ENCODE measurements at places on chromosomes 7 and 10. TPM values are rescaled to one million over a fixed set of nuclear protein-coding genes. Genes with fewer than 3 reads are reported as not detected.

DNA sequence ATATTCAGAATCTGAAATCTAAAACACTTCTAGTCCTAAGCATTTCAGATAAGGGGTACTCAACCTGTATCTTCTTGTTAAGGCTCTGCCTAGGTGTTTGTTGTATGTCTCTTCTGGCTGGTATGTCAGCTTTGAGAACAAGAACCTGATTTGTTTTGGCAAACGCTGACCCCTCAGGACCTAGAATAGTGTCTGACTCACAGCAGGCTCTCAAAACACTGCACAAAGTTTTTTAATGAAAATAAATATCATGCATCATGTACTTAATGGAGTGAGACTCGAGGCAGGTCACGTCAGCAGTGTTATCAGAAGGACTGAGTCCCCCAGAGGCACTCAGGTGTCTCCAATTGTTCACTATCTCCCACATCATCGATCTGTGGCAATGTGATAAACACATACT lies 99.1 kb downstream of the GLI3 start:
- no peak overlapping the region for H3K4me3 ChIP-seq
- H3K27ac ChIP-seq = peak overlapping the region; percentile 32
- peaks cover 39% of the 10 kb centered on the region for H3K4me1 ChIP-seq
- no peaks in the 10 kb centered on the region for H3K27me3 ChIP-seq
- no peaks in the 10 kb centered on the region for H3K36me3 ChIP-seq

Gene NANOS1
- 1.5 TPM for total RNA-seq

Gene SPOCK2
- 1.3 TPM for total RNA-seq

Gene SYT15B
- total RNA-seq = 0.04 TPM

DNA sequence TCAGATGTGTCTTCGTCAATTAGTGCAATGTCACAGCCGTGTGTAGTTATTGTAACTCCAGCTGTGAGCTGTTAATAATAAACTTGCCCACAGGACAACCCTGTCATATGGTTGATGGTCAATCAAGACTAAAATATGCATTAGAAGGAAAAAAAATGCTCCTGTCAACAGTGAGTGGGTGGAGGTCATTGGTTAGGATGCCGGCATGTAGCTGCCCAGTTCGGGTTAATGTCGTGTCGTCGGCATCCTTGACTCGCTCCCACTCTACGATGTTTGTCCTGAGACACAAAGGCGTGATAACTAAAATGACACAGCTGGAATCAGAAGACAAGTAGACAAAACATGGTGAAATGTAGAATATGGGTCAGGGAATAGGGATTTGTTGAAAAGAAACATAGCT lies 442.8 kb upstream of the NPVF start:
- DNase-seq = no peak
- no peaks in the 10 kb centered on the region for H3K36me3 ChIP-seq
- H3K27me3 ChIP-seq = no peaks in the 10 kb centered on the region
- H3K4me1 ChIP-seq = peaks cover 8% of the 10 kb centered on the region
- no peak overlapping the region for H3K4me3 ChIP-seq
- no peak overlapping the region for H3K27ac ChIP-seq

DNA sequence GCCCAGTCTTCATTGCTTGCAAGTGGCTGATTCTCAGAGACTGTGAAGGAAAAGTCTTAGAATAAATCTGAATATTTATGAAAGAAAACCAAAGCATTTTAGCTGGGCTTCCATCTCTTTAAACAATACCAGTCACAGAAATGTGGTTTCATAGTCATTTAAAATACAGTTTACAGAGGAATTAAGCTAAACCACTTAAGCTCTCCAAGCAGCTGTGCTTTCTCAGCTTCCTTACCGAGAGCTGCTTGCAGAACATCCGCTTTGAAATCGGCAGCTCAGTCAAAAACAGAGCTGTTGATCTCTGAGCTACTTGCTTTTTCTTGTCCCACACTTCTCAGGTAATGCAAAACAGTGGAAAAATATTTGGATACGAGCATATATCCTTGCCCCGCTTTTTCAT lies 134.5 kb downstream of the DYNC1I1 start:
- no peak overlapping the region for H3K27ac ChIP-seq
- no peaks in the 10 kb centered on the region for H3K36me3 ChIP-seq
- H3K4me1 ChIP-seq = no peaks in the 10 kb centered on the region
- no peak for DNase-seq

- H3K27me3 ChIP-seq = peaks cover 4% of the 10 kb centered on the region
- no peak overlapping the region for H3K27ac ChIP-seq
- no peaks in the 10 kb centered on the region for H3K36me3 ChIP-seq
- no peak for DNase-seq
- H3K4me3 ChIP-seq = no peak overlapping the region
Observed at GRCh38 chr10:77669892-77670291, 32.3 kb upstream of the KCNMA1 start.

DNA sequence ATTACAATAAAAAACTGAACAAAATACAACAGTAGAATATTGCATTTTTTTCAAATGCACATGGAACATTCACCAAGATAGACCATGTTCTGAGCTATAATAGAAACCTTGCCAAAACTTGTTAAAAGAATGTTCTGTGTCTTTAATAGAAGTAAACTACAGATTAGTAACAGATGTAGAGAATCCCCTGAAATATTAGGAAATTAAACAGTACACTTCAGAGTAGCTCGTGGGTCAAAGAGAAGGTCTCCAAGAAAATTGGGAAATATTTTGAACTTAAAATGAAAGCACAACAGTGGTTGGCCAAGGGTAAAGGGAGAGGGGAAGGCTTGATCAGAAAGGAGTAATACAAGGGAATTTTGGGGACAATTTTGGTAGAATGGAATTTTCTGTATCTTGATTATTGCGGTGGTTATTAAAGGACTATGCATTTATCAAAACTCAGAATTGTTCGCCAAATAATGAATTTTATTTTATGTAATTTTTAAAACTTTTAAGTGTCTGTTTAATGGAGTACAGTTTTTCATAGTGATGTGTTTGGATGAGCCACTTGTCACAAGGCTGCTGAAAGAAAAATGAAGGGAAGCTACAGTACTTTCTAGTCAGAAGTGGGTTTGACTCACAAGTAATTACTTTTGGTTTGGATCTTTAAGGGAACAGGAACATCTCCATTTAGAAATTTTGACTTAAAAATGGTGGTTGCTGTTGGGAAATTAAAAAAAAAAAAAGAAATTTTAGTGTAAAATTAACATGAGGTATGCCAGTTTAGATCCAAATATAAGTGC lies 10.2 kb downstream of the PLEKHA8 start:
- no peaks in the 10 kb centered on the region for H3K27me3 ChIP-seq
- no peak for DNase-seq
- no peak overlapping the region for H3K27ac ChIP-seq
- H3K4me1 ChIP-seq = peaks cover 9% of the 10 kb centered on the region
- no peak overlapping the region for H3K4me3 ChIP-seq

GRCh38 chr7:96772139-96772694 lies 62.6 kb upstream of the SEM1 start:
- H3K27me3 ChIP-seq = peaks cover 2% of the 10 kb centered on the region
- no peak overlapping the region for H3K4me3 ChIP-seq
- no peaks in the 10 kb centered on the region for H3K4me1 ChIP-seq
- no peak overlapping the region for H3K27ac ChIP-seq

Gene ANKRD2
- total RNA-seq = not detected

Gene HMX2
- total RNA-seq = not detected

Gene SFTPA1
- not detected for total RNA-seq

- DNase-seq = no peak
- no peak overlapping the region for H3K27ac ChIP-seq
Observed at GRCh38 chr7:28135315-28135714, 45.3 kb downstream of the JAZF1 start.

Gene ITGA8
- total RNA-seq = 1.6 TPM

DNA sequence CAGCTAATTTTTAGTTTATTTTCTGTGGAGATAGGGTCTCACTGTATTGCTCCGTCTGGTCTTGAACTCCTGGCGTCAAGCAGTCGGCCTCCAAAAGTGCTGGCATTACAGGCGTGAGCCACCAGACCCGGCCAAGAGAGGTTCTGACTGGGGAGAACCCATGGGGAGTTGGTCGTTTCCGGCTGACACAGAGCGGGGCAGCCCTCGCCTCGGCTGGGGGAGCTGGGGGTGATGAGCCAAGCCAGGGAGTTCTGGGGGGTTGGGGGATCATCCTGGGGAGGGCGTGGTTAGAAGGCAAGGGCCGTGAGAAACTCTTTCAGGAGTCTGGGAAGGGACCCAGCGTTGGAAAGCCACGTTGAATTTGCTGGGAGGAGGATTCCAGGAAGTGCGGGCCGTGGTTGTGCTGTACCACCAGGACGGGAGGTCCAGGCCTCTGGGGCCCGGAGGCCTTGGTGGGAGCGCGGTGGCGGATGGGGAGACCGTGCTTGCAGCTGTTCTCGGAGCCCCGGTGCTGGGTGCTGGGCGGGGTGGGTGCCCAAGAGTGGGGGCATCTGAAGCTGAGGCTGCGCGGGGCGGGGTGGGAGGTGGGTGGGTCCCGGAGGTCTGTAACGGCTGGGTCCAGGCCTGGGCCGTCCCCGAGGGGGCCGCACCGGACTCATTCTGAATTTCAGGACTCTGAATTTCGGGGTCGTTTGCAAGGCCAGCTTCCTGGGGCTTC lies 8.4 kb upstream of the ZNF853 start:
- H3K27ac ChIP-seq = no peak overlapping the region
- no peak overlapping the region for H3K4me3 ChIP-seq
- no peaks in the 10 kb centered on the region for H3K36me3 ChIP-seq
- H3K27me3 ChIP-seq = no peaks in the 10 kb centered on the region

DNA sequence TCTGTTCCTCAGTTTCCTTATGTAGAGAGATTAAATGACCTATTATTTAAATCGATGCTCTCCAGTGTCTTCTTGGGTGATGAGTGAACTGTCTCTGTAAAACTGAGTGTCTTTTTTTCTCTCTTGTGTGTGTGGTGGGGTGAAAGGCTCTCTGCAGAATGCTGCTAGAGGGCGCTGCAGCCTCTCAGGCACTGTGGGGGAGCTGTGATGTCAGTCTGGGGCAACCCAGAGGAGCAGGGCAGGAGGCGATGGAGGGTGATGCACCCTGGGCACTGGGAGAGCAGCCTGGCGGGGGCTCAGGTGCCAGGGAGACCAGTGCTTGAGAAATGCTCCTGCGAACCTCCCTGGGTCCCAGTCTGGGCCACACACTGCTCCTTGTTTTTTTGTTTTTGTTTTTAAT lies 110.1 kb upstream of the POM121L12 start:
- no peak for DNase-seq
- H3K36me3 ChIP-seq = no peaks in the 10 kb centered on the region
- H3K27me3 ChIP-seq = no peaks in the 10 kb centered on the region
- no peak overlapping the region for H3K4me3 ChIP-seq

Gene NKX2-3
- total RNA-seq = not detected

DNA sequence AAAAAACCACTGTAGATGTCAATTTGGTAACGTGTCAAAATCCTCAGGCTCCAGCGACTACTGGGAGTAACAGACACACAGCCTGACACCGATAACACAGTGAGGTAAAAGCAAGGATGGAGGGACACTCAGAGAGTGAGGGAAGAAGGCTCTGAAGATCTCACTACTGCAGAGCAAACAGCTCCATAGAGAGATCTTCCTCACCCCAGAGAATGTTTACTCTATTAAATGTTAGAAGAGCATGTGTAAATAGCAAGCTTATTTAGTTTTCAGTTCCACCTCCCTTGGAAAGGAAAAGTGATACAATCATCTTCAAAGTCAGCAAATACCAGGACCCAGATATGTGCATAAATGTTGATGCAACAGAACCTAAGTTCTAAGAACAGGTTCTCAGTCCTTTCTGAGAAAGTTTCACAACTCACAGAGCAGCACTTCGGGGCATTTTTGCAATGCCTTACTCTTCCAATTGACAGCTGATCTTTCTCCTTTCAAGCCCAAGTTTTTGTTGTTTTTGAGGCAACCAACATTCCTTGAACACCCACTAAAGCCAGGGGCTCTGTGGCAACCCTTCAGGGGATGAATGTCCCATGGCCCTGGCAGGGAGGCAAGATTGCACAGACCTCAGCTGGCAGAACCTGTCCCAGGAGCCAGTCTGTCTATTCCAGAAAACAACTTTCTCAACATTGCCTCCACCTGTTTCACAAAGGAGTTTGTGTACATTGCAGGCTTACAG lies 177.4 kb downstream of the SFMBT2 start:
- H3K36me3 ChIP-seq = no peaks in the 10 kb centered on the region
- peaks cover 6% of the 10 kb centered on the region for H3K4me1 ChIP-seq
- no peak for DNase-seq
- no peak overlapping the region for H3K4me3 ChIP-seq
- no peak overlapping the region for H3K27ac ChIP-seq
